ENCODE measurements at places on chromosomes 6 and 20.

DNA sequence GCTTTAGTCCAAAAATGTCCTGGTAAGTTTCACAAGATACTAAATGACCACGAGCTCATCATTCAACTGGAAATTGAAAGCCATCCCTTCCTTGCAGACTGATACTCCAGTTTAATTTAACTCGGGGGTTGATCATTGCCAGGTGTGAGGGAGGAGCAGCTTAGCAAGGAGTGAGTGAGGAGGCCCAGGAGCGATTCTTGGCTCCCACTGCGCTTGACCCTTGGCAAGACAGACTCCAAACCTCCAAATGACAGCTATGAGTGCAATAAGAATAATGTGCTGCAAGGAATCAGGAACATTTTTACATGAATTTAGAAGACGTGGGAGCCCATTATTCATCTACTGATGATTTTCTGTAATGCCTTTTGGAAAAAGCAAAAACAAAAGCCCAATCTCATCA lies 64.9 kb downstream of the LAMA4 start:
- no peak for DNase-seq

- DNase-seq = no peak
These were observed 8.9 kb downstream of the FYN start for GRCh38 chr6:111864138-111865048.

- no peak for DNase-seq
These were observed 5.6 kb upstream of the MBOAT1 start for GRCh38 chr6:20217891-20218290.

DNA sequence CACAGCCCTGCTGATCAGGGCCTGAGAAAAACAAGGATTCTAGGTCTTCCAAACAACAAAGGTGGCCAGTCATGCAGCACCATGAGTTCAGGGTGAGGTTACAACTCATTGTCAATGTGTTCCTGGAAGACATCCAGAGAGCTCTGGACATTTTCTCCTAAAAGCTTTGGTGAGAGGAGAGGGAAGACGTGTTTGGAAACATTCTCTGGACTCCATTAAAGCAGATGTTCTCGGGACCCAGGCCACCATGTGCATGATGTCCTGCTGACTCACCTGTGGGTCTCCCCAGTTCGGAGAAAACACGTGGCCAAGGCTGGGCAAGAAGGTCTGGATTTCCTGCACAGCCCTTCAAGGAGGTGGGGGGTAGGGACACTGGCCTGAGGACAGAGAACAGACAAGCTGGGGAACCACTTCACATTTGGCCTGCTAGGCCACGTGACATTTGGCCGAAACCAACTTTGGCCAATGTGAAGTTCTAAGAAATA lies 61.6 kb downstream of the KCNB1 start:
- DNase-seq = no peak

DNA sequence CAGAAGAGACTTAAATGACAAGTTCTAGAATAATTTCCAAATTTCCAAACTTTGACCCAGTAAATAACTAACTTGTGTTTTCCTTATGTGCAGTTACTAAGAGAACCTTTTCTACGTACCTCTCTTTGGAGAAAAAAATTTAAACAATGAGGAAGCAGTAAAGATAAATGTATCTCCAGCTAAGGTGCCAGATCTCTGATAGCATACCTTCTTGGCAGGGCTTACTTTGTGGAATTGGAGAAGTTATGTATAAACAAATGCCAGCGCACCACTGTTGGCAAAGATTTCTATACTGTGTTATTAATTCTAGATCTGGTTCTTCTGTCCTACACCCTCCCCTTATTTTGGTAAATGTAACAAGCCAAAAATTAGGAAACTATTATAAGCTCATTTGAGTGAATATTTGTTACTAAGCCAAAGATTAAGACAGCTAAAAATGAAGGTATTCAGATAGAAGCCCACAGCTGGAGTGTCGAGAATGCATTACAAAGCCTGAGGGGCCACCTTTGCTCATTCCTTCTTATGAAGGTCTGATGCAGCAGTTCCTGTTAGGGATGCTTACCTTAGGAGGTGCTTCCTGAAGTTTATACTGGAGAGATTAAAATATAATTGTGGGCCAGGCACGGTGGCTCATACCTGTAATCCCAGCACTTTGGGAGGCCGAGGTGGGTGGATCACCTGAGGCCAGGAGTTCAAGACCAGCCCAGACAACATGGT lies 373.1 kb upstream of the SOX4 start:
- DNase-seq = no peak

- no peak for DNase-seq
These were observed 180.2 kb upstream of the HDAC2 start for GRCh38 chr6:114151064-114151690.

- no peak for DNase-seq
These were observed 84.5 kb downstream of the PLCB1 start for GRCh38 chr20:8216375-8217200.

GRCh38 chr20:64273109-64273508 lies 17.6 kb downstream of the PCMTD2 start:
- DNase-seq = no peak

DNA sequence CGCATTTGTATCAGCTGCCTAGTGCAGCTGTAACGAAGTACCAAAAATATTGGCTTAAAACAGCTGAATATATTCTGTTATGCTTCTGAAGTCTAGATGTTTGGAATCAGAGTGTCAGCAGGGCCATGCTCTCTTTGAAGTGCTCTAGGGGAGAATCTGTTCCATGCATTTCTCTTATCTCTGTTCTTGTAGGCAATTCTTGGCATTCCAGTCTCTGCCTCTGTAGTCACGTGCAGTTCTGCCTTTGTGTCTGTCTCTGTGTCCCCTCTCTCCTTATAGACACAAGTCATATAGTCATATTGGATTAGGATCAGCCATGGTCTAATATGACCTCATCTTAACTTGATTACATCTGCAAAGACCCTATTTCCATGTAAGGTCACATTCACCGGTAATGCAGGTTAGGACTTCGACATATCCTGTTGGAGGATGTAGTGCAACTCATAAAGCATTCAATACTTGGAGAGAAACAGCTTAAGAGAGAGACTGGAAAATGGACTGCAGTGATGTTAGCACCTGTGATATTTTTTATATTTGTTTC lies 18.6 kb downstream of the FAM83B start:
- no peak for DNase-seq

- no peak for DNase-seq
These were observed 36.2 kb upstream of the DSP start for GRCh38 chr6:7505189-7505699.

- DNase-seq = no peak
These were observed 1034.9 kb downstream of the EYS start for GRCh38 chr6:64672131-64672530.

DNA sequence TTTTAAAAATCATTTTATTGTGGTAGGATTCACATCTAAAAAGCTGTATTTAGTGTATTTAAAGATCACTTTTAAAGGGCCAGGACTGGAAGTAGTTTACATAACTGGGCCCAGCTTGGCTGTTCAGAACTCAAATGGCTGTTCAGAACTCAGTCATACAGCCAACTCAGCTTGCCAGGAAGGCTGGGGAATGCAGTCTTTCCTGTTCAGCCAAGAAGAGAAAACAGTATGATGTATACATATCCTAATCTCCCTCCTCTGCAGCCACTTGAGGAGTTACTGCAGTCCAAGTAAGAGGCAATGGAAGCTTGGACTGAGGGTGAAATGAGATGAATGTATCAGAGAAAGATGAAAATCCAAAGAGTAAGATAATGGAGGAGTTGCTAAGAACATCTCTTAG lies 24.6 kb downstream of the DSTN start:
- no peak for DNase-seq

GRCh38 chr6:116773886-116774285 lies 8.4 kb upstream of the FAM162B start:
- DNase-seq = no peak

- DNase-seq = no peak
These were observed 39.5 kb downstream of the PHF3 start for GRCh38 chr6:63675138-63675537.

GRCh38 chr6:166005944-166006899 lies 161.4 kb downstream of the TBXT start:
- DNase-seq = peak; percentile 70

GRCh38 chr6:102553214-102553613 lies 1159.7 kb downstream of the GRIK2 start:
- DNase-seq = no peak

DNA sequence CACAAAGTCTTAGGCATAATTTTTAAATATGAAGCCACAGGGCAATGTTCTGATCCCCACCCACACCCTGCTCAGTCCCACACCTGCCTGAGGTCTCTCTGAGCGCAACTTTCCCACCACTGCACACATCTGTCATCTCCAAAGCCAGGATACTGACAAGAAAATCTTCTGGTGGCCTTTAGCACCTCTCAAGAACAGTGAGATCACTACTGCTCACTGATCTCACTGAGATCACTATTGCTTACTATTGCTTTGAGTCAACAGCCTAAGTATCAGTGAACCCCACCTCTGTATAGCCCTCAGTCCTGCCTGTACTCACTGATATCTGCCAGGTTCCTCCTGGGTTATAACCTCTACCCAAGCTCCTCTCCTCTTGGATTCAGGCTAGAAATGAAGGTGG lies 6.4 kb downstream of the TNFRSF21 start:
- DNase-seq = no peak

DNA sequence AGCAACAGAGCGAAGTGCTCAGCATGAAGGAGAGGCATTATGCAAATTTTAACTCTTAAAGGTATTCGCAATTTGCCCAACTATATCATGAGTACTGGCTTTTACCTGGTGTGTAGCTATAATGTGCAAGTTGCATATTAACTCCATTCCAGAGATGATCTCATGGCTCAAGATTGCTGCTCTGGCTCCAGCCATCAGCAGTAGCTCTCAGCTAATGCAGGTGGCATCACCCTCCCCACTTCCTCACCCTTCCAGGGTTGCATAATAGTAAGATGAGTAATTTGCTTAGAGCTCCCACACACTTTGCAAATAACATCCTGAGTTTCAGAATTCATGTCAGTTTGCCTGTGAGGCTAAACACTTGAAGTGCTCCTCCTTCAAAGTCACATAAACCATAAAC lies 15.9 kb upstream of the PCSK2 start:
- no peak for DNase-seq

DNA sequence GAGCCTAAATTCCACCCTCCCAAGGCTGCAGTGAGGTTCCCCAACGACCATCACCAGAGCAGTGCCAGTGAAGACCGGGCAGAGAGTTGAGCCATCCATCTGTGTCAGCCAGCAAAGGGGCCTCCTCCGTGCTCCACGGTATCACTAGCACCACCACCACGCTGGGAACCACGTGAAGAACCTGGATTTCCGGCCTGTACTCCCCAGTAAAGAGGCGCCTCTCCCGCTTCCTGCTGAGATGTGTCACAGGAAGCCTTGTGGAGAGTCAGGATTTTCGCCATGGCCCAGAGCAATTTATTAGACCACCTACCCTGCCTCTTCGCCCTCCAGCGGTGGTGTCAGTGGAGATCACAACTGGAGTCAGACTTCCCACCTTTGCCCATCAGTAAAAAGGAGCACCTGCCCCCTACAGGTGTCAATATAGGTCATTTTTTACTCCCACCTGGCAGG lies 28.8 kb downstream of the CPXM1 start:
- DNase-seq = no peak

DNA sequence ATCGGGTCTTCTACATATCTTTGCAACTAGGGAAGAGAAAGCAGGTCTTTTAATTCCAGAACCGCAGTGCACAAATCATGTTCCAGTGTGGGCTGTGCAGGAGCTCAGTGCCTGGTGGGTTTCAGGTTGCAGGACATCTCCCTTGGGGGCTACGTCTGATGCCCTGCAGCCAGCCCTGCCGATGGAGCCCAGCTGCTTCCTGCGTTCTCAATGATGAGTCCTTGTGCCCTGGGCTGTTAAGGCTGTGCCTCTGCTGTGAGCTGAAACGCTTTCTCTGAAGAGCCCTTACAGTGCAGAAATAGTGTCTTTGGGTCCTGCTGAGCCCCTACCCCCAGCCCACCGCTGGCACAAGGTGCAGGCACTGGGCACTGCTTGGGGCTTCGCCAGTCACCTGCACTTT lies 192.9 kb downstream of the SYNDIG1 start:
- DNase-seq = no peak

DNA sequence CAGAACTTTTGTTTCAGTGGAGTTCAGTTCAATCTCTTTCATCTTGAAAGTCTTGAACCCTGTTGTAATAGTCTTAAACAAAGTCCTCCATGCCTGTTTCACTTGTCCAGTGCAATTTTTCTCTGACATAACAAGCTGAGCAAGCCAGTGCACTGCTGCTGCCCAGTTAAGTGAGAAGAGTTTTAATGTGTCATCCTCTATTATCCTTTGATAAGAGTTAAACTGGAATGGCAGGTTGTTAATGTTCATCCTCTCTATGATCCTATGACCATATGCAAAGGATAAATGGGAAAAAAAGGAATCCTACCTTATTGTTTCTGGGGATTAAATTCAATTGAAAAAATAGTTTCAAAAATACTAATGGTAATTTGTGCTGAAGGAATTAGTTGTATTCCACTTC lies 197.5 kb downstream of the FRK start:
- DNase-seq = no peak

DNA sequence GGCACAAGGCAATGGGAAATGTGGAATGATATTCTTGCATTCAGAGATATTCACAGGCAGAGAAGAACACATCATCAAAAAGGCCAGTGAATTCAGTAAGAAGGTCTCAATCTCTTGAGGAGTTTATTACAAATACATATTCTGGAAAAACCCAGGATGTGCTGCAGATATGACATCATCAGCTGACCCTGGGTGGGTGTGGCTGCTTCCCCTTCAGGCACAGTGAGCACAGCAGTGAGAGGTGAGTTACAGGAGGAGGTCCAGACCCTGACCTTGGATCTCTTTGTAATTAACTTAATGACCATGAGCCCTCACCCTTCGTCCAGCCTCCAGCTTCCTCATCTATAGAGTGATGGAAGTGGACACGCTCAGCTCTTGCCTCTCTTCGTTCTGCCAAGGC lies 147.5 kb upstream of the SYNDIG1 start:
- DNase-seq = no peak

- DNase-seq = no peak
These were observed 55.1 kb upstream of the NFATC2 start for GRCh38 chr20:51597389-51598231.

DNA sequence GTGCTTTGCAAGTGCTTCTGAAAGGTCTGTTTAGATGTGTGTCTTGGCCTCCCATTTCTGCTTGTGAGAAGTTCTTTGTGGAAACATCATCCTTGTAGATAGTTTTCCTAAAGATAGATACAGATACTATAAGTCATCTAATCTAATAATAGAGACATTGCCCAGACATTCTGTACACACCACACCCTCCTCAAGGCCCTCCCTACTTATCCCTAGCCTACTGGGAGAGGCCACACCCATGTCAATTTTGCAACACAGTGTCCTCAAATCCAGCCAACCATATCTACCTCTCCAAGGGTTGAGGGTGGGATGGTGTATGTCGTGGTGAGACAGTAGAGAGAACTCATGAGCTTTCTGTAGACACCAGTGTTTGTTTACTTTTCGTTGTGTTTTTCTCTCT lies 6.2 kb downstream of the KDM1B start:
- DNase-seq = no peak
